ENCODE measurements at places on chromosomes 6 and 20. TPM values are rescaled to one million over a fixed set of nuclear protein-coding genes. Genes with fewer than 3 reads are reported as not detected.

DNA sequence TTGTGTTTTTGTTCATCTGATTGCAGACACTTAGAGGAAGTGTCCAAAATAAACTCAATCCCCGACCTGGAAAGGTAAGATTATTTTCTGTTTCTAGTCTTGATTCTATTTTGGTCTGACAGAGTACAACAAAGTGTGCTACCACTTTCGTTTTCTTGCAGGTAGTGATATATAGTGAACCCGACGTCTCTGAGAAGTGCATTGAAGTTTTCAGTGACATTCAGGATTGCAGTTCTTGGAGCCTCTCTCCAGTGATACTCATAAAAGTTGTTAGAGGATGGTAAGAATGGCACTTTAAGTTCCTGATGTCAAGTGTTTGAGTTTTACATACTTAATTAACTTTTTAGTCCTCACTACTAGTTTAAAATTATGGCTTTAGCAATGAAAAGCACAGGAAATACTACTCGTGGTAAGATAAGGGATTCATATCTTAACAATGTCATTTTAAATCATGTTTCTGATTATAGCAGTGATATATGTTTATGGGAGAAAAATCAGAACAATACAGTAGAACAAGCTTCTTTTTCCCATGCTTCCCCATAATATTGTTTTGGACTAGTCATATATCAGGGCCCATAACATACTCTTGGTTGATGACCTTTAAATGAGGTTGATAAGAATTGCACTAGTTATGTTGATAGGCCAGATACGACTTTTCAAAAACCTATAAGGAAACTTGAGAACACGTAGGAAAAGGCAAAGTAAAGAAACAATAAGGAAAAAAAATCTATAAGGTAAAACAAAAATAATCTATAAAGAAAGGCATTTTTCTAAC is 104.0 kb downstream of the RTN4IP1 start:
- peak overlapping the region; percentile 93 for H3K27ac ChIP-seq
- peaks cover 17% of the 10 kb centered on the region for H3K4me1 ChIP-seq
- H3K4me3 ChIP-seq: peak overlapping the region; percentile 47
- DNase-seq: no peak

Gene PGC
- total RNA-seq: 0.86 TPM

DNA sequence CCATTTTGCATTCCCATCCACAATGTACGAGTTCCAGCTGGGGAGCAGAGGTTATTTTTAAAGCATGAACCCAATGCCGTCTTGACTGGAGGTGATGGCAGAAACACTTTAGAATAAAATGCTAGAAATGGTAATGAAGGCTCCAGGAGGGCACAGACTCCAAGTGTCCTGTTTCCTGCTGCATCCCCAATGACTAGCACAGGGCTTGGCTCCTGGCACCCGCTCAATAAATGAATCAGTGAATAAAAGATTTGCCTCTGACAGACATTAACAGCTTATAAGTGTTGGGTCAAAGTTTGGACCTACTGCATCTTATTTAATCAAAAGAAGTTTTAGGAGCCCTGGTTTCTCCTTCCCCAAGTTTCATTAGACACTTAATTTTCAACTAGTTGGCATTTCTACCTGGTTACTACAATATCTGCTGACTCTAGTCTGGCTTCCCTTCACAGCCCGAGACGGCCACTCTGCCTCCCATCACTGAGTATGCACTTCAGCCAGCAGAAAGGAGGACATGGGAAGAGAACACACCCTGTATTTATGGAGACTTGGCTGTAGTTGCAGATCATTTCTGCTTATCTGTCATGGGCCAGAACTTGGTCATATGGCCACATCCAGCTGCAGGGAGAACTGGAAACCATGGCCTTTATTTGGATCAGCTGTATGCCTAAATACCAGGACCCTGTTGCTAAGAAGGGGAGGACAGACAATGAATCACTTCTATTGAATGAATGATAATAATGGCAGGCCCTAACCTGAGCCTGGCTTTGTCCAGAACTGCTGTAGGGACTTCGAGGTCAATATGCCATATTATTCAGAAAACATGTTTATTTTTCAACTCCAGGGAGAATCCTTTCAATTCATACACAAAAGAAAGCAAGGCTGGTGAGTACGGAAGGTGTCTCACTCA is 63.1 kb downstream of the TTI1 start:
- no peaks in the 10 kb centered on the region for H3K27me3 ChIP-seq
- DNase-seq: no peak
- H3K27ac ChIP-seq: no peak overlapping the region
- no peaks in the 10 kb centered on the region for H3K4me1 ChIP-seq
- H3K4me3 ChIP-seq: no peak overlapping the region
- H3K36me3 ChIP-seq: no peaks in the 10 kb centered on the region

- H3K4me1 ChIP-seq: no peaks in the 10 kb centered on the region
- DNase-seq: no peak
- no peaks in the 10 kb centered on the region for H3K36me3 ChIP-seq
- no peak overlapping the region for H3K4me3 ChIP-seq
Observed at GRCh38 chr6:41159415-41160082, 3.4 kb downstream of the TREM2 start.

GRCh38 chr20:56245761-56246160 is 2.8 kb upstream of the MC3R start:
- no peak for DNase-seq
- no peak overlapping the region for H3K27ac ChIP-seq
- H3K4me3 ChIP-seq: no peak overlapping the region
- no peaks in the 10 kb centered on the region for H3K36me3 ChIP-seq
- H3K4me1 ChIP-seq: no peaks in the 10 kb centered on the region
